NCI-H1930 (cell line): ENCODE measurements at places on chromosomes 4 and X.

GRCh38 chr4:154559494-154560418 lies 3.1 kb upstream of the FGB start:
- DNase-seq, result peak; percentile 21

DNA sequence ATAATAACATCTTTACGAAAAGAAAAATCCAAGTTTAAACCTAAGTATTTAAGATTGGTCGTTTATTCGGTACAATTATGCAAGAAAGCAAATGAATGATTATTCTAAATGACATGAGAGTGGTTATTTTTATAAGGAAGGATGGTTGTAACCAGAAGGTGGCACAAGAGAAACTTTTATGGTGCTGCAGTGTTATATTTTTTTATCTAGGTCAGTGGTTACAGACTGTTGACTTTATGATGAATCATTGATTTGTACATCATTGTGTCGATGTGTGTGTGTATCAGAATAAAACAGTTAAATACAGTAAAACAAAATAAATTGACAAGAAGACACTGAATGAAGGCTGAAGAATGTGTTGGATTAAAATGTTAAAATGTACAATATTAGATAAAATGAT lies 9.8 kb downstream of the DCAF8L2 start:
- no peak for DNase-seq

DNA sequence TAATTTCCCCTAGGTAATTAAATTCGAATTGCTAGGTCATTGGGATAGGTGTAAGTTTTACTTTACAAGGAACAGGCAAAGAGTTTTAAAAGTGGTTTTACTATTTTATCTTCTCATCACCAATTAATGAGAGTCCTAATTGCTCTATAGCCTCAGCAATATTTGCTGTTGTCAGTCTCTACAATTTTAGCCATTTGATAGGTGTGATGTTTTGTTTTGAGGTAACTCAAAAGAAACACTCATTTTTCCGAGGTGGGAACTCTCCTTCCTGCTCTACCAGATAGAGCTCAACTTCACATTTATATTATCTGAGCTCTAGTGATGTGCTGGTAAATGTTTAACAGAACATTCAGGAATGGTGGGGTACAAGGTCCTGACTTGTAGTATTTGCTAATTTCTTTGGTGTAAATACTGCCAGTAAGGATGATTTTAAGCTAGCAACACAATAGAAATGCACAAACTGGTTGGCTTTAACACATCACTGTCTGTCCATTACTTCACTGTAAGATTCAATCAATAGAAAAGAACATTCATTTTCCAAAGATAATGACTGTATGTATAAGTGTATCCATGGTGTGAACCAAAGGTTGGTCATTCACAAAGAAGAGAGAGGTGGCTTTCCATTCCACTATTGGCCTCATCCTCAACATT lies 62.7 kb downstream of the LDB2 start:
- DNase-seq, result no peak

- no peak for DNase-seq
Observed at GRCh38 chr4:98290511-98290910, 29.3 kb downstream of the RAP1GDS1 start.

- no peak for DNase-seq
Observed at GRCh38 chr4:10085386-10085785, 31.2 kb downstream of the WDR1 start.

- no peak for DNase-seq
Observed at GRCh38 chrX:130039847-130040246, 57.4 kb downstream of the BCORL1 start.

- DNase-seq, result no peak
Observed at GRCh38 chr4:148375584-148375983, 66.6 kb downstream of the NR3C2 start.

DNA sequence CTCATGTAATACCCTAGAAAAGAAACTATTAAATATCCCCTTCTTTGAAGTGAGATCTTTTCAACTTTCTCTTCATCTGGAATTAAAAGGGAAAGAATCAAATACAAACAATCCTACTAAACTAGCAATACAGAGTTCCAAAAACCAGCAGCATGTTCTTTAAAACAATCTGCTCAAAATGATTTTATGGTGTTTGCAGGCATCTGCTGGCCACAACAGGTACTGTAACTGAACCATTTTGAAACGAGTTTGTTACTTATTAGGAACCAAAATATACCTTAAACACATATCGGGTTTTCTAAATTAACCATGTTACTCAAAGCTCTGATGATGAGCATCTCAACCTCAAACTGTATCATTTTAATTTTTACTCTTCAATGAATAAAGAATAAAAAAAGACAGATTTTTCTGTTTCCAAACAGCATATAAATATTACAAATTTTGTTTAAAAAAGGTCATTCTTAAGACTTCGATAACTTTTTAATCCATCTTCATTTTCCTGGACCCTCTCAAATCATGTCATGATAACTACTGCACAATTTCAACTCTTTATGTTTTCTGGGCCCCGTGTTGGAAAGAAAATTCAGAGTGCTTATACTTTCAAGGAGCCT lies 56.5 kb downstream of the ARAP2 start:
- no peak for DNase-seq

GRCh38 chr4:110787707-110788106 lies 164.8 kb upstream of the PITX2 start:
- no peak for DNase-seq

DNA sequence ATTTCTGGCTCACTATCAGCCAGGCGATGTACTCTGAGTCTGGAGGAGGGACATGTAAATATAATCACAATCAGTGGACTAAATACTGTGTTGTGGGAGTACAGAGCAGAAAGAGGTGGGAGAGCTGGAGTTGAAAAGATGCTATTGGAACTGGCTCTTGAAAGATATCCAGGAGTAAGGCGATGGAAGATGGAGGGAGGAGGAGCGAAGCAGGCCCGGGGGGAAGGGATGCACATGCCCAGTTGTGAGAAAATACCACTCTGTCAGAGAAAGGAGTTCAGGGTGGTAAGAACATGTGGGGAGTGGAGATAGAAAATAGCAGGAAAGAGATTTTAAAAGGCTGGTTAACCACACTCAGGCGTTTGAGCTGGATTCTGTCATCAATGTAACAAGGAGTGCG lies 216.9 kb upstream of the ETNPPL start:
- no peak for DNase-seq

DNA sequence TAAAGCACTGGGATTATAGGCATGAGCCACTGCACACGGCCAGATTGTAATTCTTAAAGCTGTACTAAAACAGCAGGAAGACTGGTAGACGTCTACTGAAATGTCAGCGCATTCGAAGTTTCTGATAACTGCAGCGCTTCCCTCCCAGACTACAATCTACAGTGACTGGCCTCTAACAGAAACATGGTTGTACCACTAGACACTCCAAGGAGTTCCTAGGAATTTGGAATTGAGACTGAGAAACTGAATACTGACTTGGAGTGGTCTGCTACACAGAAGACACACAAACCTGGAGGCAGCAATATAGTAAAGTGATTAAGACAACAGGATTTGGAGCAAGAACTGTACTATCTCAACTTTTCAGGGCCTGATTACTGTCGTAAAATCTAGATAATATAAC lies 937 bp downstream of the HELQ start:
- DNase-seq, result no peak

DNA sequence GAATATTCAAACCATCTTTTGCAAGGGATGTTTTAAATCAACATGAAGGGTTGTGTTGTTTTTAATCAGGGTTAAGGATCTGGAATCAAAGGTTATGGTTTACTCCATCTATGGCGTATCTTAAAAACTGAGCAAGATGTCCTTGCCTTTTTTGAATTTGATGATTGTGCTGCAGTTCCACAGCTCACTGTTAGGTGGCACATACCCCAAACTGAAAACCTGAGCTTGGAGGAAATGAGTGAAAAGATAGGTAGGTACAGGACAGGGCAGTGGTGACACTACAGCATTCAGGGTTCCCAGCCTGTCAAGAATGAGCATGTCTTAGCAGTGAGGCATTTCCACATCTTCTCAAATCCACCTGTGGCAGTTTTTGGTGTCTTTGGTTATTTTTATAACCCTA lies 13.1 kb upstream of the EOLA1 start:
- DNase-seq, result no peak

- no peak for DNase-seq
Observed at GRCh38 chrX:3216581-3217180, 129.8 kb downstream of the MXRA5 start.

GRCh38 chr4:47013373-47013772 lies 18.0 kb upstream of the GABRB1 start:
- no peak for DNase-seq

- DNase-seq, result no peak
Observed at GRCh38 chrX:22193851-22194659, 78.7 kb upstream of the CBLL2 start.

DNA sequence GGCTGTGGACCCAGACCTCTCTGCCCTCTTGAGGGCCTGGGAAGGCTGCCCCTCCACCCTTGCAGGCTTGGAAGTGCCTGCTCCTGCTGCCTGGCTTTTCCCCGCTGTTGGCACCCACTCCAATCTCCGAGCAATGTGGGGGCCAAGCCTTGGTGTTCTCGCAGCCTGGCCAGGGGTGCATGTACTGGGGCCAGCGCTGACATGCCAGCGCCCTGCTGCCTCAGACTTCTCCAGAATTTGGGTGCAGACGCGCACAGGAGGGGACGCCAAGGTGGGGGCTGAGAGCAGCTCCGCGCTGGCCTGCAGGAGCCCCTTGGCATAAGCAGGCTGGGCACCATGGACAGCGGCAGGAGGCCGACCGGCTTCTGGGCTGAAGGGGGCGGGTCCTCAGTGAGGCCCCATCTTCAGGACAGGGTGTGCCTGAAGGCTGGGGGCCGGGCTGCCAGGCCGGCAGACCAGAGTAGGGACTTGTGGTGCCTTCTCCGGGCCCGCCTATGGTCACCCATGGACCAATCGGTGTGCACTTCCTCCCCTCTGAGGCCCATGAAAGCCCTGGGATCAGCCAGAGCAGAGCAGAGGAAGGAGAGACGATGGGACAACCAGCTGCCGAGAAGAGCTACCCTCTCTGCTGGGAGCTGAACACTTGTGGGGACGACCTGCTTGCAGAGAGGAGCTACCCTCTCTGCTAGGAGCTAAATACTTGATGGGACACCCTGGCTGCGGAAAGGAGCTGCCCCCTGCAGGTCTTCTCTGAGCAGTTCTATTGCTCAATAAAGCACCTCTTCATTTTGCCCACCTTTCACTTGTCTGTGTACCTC lies 118.3 kb downstream of the DNAAF6 start:
- DNase-seq, result no peak

DNA sequence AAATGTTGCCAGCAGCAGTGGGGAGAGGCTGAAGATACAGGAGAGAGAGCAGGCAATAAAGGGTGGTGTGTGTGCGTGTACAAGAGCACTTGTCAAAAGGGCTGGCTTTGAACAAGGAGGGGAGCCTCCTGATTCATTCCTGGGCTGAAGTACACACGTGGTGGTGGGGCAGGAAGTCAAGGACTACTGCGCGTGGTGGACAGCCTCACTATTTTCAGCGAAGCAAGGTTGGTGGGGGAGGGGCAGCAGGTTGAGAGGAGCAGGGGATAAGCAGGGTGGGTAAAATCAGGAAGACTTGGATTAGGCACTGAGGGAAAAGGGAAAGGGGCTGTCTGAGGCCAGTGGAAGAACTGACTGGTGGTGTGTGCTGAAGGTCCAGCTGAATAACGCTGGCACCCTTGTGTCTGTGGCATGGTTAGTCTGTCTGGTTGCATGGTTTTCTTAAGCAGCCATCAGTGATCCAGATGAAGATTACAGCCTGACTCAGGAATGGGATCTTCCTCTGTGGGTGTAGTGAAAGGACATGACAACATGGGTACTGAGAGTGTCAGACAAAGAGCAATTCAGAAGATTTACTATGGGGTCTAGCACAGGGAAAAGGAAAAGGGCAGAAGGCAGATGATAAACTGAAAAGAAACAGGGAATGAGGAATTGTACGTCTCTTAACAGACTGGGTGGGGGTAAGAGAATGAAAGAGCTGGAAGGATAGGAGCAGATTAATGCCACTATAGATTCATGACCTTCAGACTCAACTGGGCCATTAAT lies 149.8 kb downstream of the CHM start:
- DNase-seq, result no peak

GRCh38 chr4:152164561-152164960 lies 371.3 kb downstream of the FBXW7 start:
- no peak for DNase-seq

GRCh38 chr4:186414390-186414789 lies 141.0 kb downstream of the MTNR1A start:
- no peak for DNase-seq

DNA sequence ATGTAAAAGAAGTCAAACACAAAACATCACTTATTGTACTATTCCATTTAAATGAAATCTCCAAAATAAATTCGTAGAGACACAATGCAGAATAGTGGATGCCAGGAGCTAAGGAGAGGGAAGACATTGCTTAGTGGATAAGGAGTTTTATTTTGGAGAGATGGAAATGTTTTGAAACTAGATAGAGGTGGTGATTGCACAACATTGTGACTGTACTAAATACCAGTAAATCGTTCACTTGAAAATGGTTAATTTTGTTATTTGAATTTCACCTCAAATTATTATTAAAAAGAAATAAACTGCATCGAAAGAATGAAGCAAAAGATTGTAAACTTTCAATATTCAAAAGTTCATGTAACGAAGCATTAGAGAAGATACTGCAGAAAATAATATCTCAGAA lies 9.7 kb upstream of the ACSL4 start:
- DNase-seq, result no peak

DNA sequence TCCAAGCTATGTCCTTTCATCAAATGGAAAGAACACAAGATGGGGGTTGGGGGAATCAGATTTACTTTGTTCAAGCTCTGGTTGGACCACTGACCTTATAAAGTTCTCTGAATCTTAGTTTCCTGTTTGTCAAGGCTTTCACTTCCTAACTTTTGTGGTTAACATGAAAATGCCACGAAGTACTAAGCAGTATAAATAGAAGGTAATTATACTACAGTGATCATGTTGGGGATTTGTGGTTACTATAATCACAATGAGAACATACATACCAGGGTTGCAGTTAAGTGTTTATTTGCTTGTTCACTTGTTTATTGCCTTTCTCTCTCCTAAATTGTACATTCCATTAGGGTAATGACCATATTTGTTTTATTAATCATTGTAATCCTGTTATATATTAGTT lies 53.2 kb downstream of the SPRY1 start:
- no peak for DNase-seq

DNA sequence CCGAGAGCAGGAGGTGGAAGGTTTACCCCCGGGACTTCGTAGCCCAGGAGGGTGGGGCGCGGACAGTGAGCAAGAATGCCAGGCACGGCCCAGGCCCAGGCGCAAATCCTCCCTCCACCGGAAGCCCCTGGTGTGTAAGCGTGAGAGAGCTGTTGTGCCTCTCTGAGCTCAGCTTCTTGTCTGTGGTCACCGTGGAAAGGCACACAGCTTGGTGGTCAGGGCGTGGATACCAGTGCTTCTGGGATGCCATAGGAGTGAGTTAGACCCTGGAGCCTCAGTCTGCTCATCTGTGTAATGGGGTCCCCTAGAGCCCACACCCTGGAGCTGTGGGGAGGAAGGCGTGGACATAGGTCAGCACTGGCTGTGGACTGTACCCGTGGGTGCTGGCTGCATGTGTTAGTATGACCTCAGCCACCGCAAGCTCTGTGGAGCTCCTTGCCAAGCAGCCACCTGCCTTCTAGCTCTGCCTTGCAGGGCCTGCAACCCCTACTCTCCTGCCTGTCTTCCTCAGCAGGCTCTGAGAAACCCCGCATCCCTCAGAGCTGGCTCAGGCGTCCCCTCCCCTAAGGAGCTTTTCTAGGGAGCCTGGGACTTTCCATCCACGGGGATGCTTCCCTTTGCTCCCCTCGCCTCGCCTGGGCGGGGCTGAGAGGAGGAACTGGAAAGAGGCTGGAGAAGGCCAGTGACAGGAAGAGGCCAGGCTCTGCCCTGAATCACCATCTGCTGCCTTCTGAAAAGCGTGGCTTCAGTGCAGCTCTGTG lies 28.0 kb upstream of the AFAP1 start:
- DNase-seq, result no peak

- no peak for DNase-seq
Observed at GRCh38 chr4:40613456-40613855, 16.2 kb downstream of the RBM47 start.

GRCh38 chrX:133698298-133698697 lies 283.0 kb upstream of the GPC4 start:
- no peak for DNase-seq
